ENCODE measurements at places on chromosomes 16 and 17. TPM values are rescaled to one million over a fixed set of nuclear protein-coding genes. Genes with fewer than 3 reads are reported as not detected.

GRCh38 chr16:81469710-81470535 lies 25.3 kb downstream of the CMIP start:
- H3K36me3 ChIP-seq: no peaks in the 10 kb centered on the region
- H3K27me3 ChIP-seq: no peaks in the 10 kb centered on the region
- H3K27ac ChIP-seq: no peak overlapping the region
- H3K4me1 ChIP-seq: peaks cover 7% of the 10 kb centered on the region

- H3K4me3 ChIP-seq: no peak overlapping the region
- H3K4me1 ChIP-seq: peaks cover 7% of the 10 kb centered on the region
- no peak overlapping the region for H3K27ac ChIP-seq
- no peaks in the 10 kb centered on the region for H3K36me3 ChIP-seq
Measured at GRCh38 chr17:78240839-78241238, 9.4 kb downstream of the TMEM235 start.

DNA sequence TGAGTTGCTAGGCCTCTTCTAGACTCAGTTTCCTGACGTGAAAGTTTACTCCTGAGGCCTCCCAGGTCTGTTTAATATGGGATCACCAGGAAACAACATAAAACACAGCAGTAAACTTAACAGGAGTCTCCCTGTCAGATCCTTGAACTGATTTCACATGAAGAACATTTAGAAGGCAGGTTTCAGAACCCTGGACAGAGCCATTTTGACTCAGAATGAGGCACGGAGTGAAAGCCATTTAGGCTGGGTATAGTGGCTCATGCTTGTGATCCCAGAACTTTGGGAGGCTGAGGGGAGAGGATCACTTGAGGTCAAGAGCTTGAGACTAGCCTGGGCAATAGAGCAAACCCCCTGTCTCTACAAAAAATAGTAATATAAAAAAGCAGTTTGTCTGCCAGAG lies 289.1 kb downstream of the CA10 start:
- no peak overlapping the region for H3K4me3 ChIP-seq
- H3K36me3 ChIP-seq: no peaks in the 10 kb centered on the region
- DNase-seq: no peak
- no peaks in the 10 kb centered on the region for H3K4me1 ChIP-seq
- H3K27ac ChIP-seq: no peak overlapping the region

DNA sequence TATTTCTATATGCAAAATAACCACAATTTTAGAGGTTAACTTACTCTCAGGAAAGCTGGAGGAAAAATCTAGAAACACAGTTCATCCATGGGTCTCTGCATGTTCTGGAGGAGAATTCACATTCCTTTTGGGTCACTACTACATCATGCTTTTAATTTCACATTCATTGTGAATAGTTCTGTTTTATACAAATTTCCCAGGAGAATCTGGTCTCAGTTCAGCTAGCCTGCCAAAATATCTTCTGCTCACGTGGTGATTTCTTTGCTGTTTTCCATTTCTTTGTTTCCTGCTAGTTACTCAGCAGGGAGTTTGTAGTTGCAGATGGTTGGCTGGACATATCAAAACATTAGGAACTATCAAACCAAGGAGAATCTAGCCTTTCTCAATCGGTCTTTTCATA lies at the start of gene ABCA9:
Gene ABCA9 (minus strand): TSS at position 106 of the 400 bp plus-strand sequence. CDS start 9,801 bp downstream, outside the sequence.
- DNase-seq: no peak
- no peaks in the 10 kb centered on the region for H3K36me3 ChIP-seq
- H3K27me3 ChIP-seq: no peaks in the 10 kb centered on the region
- H3K4me1 ChIP-seq: peaks cover 9% of the 10 kb centered on the region
- H3K4me3 ChIP-seq: peak within 1 kb of the TSS; percentile 1

DNA sequence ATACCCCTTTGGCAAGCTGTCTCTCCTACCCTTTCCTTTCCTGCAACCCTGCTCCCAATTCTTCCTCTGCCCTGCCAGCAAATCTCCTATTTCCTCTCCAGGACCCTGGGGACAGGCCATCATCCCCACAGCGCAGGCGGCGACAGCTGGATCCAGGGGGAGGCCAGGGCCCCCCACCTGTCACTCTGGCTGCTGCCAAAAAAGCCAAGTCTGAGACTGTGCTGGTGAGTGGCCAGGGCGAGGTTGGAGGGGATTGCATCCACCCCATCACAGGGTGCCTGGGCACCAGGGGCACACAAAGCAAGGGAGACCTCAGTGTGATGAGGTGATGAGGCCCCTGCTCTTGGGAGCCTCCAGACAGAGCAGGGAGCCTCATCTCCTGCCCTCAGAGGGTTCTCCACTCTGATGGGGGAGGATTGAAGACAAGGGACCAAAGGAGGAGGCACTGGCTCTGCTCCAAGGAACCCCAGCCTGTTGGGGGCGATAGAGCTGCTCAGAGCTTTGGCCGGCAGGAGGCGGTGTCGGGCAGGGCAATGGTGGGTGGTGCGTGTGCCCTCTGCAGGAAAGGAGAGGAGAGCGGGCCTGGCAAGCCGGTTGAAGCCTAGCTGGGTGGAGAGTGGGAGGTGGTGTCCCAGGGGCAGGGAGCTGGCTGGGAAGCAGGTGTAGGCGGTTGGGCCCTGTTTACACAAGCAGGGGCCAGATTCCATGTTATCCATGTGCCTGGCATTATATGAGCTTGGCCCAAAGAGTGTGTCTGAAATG lies 15.6 kb upstream of the PDK2 start:
- H3K4me1 ChIP-seq: no peaks in the 10 kb centered on the region
- no peak overlapping the region for H3K27ac ChIP-seq
- peaks cover 2% of the 10 kb centered on the region for H3K36me3 ChIP-seq
- H3K4me3 ChIP-seq: no peak overlapping the region

DNA sequence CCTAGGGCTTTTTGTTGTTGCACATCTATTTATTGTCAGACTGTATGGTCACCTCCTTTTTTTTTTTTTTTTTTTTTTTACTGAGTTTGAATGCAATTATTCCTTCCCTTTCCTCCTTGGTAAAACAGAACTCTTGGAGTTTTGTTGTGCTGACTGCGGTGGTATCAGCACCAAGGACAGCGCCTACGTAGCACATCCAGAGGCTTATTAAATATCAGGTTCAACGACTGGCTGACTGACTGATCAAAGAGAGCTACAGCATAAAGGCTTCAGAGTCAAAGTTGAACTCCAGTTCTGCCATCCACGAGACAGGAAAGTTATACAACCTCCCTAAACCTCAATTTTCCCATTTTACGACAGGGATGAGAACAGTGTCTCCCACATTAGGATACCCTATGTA lies 86.1 kb upstream of the RBFOX1 start:
- no peaks in the 10 kb centered on the region for H3K4me1 ChIP-seq
- H3K27me3 ChIP-seq: no peaks in the 10 kb centered on the region
- no peak overlapping the region for H3K4me3 ChIP-seq
- H3K36me3 ChIP-seq: no peaks in the 10 kb centered on the region
- no peak overlapping the region for H3K27ac ChIP-seq
- DNase-seq: no peak

GRCh38 chr17:17493249-17493985 lies 2.8 kb downstream of the RASD1 start:
- H3K4me1 ChIP-seq: peaks cover 4% of the 10 kb centered on the region
- no peaks in the 10 kb centered on the region for H3K36me3 ChIP-seq
- H3K27ac ChIP-seq: no peak overlapping the region
- no peaks in the 10 kb centered on the region for H3K27me3 ChIP-seq

DNA sequence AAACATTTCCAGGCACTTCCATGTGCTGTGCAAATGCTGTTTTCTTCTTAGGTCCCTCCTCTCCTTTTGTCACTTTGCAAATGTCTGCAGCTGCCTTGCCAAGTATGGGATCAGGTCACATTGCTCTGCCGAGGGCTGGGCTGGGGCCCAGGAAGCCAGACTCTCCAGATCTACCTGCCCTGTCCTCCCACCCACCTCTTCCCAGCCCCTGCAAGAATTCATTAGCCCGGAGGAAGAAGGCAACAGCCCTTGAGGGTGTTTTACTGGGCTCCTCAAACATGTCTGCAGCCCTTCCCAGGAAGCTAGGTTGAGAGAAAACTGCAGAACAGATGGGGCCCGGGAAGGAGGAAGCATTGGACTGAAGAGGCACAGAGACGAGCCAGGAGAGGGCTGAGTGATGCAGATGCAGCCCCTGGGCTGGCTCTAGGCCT lies 47.1 kb downstream of the WSB1 start:
- peaks cover 2% of the 10 kb centered on the region for H3K4me1 ChIP-seq
- DNase-seq: no peak
- no peaks in the 10 kb centered on the region for H3K27me3 ChIP-seq
- no peak overlapping the region for H3K4me3 ChIP-seq
- no peak overlapping the region for H3K27ac ChIP-seq

The TNS4 gene
- total RNA-seq: not detected

- H3K27ac ChIP-seq: no peak overlapping the region
- no peaks in the 10 kb centered on the region for H3K36me3 ChIP-seq
- H3K4me1 ChIP-seq: peaks cover 5% of the 10 kb centered on the region
- H3K27me3 ChIP-seq: no peaks in the 10 kb centered on the region
- H3K4me3 ChIP-seq: peak overlapping the region; percentile 2
Measured at GRCh38 chr17:39365872-39366271, 35.6 kb downstream of the FBXL20 start.

The GRB7 gene
- 2.1 TPM for total RNA-seq
